ENCODE measurements at places on chromosomes 4 and X.
A peak's percentile ranks its signal among the peaks of the same experiment; 100 is the strongest.

- no peak for DNase-seq
Measured at GRCh38 chr4:54946741-54947140, 178.7 kb downstream of the KDR start.

GRCh38 chr4:171279131-171279530 lies 534.1 kb upstream of the GALNTL6 start:
- peak; percentile 16 for DNase-seq

DNA sequence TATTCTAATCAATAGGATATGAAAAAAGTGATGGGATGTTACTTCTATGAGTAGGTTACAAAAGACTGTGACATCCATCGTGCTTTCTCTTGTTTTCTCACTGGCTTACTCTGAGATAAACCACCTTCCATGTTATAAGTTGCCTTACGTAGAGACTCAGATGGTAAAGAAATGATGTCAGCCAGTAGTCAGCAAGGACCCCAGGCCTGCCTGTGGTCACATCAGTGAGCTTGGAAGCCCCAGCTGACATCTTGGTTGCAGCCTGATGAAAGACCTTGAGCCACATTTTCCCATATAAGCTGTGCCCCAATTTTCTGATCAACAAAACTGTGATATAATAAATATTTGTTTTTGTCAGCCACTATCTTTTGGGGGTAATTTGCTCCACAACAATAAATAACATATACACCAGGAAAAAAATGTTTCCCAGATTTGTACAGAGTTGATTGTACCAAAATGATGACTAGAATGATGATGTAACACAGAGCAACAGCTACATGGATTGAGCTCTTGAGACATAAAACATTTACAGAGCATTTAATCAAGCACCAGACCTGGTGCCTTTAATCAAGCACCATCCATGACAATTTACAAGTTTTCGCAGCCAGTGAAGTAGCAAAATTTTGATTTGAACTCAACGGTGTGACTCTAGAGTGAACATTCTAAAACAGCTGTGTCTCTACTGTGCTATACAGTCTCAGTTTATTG lies 11.2 kb upstream of the DCAF12L2 start:
- DNase-seq, result no peak

- DNase-seq, result no peak
Measured at GRCh38 chrX:85922821-85923220, 124.5 kb downstream of the CHM start.

- no peak for DNase-seq
Measured at GRCh38 chrX:132004728-132005127, 18.4 kb upstream of the STK26 start.

DNA sequence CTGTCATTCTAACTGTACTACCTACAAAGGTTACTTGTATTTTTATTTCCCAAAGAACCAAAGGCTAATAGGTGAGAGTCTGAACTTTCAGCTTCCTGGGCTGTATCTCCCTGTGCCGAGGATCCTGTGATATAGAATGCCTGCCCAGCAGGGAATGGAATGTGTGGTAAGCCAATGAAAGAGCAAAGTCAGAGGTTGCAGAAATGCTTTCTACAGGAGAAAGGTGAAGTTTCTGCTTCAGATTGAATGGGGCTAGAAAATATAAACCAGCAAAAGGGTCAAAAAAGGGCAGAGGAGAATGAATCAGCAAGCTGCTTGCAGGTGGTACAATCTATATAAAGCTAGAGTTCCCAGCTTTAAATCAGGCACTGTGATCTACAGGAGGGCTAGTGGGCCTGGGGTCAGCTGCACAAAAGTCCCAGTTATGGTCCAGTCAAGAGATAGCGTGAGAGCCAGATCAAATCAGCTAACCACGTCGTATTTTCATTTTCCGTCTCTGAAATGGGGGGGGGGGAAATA lies 146.1 kb downstream of the DCTD start:
- DNase-seq, result no peak

DNA sequence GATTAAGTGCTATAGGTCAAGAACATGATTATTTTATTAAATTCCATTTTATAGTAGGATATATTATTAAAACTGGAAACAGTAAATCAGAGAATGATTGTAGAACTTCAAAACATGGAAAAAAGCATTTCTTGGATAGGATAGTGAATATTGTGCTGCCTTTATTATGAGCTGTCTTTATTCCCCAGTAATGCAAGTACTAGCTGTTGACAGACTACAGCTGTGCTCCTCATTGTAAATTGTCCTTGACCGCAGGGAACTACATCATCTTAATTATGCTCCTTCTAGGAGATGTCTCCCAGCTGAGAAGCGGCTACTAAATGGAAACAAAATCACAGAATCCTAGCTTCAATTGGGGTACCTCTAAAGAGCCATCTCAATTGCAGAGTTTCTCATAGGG lies 1457.2 kb upstream of the PCDH7 start:
- no peak for DNase-seq
